ENCODE measurements at places on chromosomes 5 and 9.

GRCh38 chr5:107499237-107499636 is 171.5 kb downstream of the EFNA5 start:
- no peak for DNase-seq

- no peak for DNase-seq
Observed at GRCh38 chr5:89421035-89421434, 538.1 kb upstream of the MEF2C start.

GRCh38 chr5:171835066-171835465 is 49.4 kb downstream of the SMIM23 start:
- DNase-seq, result no peak

DNA sequence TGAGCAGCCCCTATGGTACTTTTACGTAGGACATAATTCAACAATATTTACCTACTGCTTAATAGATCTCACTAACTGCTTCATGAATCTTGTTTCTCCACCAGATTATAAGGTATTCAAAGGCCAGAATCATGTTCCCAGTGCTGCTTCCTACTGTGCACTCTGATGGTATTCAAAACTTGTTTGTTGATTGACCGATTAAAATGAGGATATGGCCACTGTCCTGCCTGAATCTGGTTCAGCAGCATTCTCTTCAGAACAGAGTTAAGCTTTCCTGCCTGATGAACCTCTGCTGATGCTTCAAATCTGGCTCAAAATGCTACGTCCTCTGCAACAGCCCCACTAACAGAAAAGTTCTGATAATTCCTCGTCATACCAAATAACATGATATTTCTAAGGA is 150.7 kb upstream of the ZNF462 start:
- DNase-seq, result no peak
